Renal pelvis (tissue), 12 donors: ENCODE measurements at places on chromosomes 4 and X. TPM values are rescaled to one million over a fixed set of nuclear protein-coding genes. Genes with fewer than 3 reads are reported as not detected.

The CTAG2 gene
- not detected for polyA plus RNA-seq

The AGA gene
- polyA plus RNA-seq = 39.3 TPM

The CXCL10 gene
- 3.6 TPM for polyA plus RNA-seq

The HAND2 gene
- not detected for polyA plus RNA-seq

The RPS6KA6 gene
- 18.1 TPM for polyA plus RNA-seq
